GM04503 (cell line): ENCODE measurements at places on chromosomes 12 and 14.
A peak's percentile ranks its signal among the peaks of the same experiment; 100 is the strongest.

DNA sequence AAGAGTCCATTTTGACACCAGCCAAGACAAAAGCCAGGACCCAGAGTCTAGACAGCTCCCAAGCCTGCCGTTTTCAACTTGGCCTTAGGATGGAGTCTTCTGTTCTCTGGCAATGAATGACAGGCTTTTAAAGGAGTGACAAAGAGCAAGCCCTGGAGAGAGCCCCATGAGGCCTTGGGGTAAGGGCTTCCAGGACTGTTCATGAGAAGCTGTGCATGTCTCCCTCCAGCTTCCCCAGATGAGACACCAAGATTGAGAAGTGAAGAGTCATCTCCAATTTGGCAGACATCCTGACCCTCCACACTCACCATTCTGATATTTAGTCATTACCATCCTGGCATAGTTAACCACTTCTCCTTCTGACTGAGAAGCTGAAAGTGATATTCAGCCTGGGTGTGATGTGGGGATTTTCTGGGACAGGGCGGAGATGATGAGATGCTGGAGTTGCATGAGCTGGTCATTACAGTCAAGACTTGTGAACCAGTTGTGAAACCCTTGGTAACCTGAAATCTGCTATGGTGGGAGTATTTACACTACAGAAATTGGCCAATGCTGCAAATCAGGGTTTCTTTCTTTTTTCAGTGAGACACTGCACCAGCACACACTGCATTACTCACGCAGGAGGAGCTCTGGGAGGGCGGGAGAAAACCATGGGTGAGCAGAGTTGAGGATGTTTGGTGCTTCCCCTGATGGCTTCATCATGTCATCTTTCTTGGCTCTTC lies 77.8 kb downstream of the VCPKMT start:
- DNase-seq = peak; percentile 100

DNA sequence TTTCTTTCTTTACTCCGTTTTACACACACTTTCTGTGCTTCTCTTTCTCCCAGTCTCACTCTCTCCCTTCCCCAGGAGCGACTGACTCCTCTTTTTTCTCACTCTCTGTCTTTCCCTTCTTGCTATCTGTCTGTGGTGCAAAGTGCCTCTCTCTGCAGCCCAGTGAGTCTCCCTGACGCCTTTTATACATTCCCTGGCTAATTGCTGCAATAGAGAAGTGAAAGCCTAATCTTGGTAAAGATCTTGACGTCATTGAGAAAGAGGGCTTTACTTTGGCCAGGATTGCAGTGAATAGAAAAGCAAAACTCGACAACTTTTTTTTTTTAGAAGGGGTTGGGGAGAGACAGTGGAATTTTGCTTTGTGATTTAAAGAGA lies 706 bp upstream of the DIO2 start:
- peak; percentile 11 for DNase-seq

- no peak for DNase-seq
Measured at GRCh38 chr14:98725191-98725590, 546.8 kb downstream of the BCL11B start.

GRCh38 chr14:104138718-104139459 lies 502 bp downstream of the KIF26A start:
- DNase-seq = no peak

- DNase-seq = no peak
Measured at GRCh38 chr12:75978677-75979076, 52.9 kb downstream of the PHLDA1 start.

DNA sequence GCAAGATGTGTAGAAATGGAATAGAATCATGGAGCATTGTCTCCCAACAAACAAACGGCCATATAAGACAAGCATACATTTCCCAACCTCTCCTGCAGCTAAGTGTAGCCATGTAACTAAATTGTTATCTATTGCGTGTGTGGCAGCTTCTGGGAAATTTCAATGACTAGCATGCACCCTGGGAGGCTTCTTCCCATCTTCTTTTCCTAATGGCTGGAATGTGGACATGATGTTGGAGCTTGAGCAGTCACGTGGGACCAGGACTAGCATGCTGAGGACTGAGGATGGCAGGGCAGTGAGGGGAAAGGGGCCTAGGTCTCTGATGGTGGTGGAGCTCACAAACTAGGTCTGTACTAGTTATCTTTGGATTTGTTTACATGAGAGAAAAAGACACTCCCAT lies 21.7 kb upstream of the CTDSP2 start:
- no peak for DNase-seq

DNA sequence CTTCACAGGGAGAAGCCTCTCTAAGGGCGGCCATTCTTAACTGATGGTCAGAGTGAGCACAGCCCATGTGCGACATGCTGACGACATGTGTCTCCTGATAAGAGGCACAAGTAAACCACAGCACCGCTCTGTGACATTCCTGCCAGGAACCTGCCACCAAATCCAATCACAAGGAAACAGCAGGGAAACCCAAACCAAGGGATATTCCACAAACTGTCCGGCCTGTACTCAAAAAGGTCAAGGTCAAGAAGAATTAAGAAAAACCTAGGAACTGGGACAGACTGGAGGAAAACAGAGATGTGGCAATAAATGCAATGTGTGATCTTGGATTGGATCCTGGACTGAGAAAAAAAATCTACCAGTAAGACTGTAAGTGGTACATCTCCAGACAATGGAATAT lies 91.9 kb downstream of the SYNE3 start:
- DNase-seq = no peak

- peak; percentile 39 for DNase-seq
Measured at GRCh38 chr12:70393787-70394499, 27.9 kb downstream of the KCNMB4 start.

DNA sequence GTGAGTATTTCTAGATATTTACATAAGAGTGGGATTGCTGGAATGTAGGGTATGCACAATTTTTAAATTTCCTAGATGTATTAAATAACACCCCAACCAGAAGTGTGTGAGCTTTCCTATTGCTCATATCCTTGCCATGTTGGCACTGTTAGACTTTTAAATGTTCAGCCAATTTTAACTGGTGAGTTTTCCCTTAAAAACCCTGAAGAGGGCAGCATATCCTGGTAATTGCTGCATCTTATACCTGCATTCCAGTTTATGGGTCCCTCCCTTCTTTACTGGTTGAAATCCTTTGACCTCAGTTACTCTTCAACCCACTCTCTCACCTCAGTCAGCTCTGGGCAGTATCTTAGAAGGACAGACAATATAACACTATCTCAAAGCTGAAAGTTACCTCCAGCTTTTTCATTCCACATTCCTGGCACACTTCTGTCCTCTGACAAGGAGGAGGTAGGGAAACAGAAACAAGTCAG lies 270.6 kb downstream of the PAWR start:
- DNase-seq = peak; percentile 91

DNA sequence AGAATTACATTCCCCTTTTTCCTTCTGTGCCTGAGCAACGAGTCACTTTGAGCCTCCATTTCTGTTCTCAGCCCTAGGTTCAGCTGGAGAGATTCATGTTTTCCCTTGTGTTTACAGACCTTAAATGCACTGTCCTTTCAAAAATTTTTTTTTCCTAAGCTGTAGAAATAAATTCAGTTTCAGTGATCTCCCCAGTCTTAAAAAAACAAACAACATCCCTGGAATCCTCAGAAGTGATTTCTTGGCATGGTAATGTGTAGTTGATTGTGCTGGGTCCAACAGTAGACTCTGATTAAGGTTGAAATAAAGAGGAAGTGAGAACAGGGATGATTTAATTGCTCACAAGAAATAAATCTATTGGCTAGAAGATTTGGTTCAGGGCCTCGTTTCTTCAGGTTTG lies 89.3 kb downstream of the NTN4 start:
- DNase-seq = peak; percentile 13

DNA sequence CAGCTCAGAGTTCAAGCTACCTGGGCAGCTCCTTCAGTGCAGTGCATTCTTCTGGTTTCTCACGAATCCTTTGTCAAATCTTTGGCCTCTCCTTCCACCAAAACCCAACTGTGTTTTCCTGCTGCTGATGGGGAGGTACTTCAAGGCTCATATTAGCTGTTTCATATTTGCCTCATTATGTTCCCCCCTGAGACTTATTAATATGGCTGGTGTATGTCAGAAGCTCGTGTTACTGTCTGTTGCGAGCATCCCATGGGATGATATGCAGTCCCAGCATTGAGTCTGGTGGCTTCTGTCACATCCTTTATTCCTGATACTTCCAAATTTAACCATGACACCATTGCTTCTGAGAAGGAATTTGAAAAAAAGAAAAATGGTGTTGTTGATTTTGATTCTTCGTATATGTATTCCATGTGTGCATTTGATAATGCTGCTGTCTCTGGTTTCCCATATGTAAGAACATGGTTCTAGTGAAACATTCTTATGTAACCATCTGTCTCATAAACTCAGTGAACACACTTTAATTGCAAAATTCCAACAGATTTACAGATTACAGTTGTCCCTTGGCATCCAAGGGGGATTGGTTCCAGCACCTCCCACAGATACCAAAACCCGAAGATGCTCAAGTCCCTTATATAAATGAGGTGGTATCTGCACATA lies 149.1 kb downstream of the KICS2 start:
- DNase-seq = no peak

GRCh38 chr14:90837355-90837754 lies 21.1 kb upstream of the TTC7B start:
- no peak for DNase-seq

DNA sequence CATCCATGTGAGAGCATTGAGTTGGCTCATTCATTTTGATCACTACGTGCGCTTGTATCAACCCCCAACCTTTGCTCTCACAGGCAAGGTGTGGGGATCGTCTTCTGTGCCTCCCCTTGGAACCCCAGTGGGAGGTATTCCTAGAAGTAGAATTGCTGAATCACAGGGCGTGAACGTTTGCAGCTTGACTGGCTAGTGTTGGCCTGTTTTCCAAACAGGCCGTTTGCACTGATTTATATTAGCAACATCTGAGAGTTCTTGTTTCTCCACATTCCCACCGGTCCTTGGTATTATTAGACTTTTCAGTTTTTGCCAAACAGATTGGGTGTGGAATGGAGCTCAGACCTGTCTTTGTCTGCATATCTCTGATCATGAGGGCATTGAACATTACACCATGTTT lies 288.6 kb upstream of the PWP1 start:
- DNase-seq = no peak

GRCh38 chr12:91854725-91855124 lies 290.9 kb downstream of the BTG1 start:
- DNase-seq = no peak

DNA sequence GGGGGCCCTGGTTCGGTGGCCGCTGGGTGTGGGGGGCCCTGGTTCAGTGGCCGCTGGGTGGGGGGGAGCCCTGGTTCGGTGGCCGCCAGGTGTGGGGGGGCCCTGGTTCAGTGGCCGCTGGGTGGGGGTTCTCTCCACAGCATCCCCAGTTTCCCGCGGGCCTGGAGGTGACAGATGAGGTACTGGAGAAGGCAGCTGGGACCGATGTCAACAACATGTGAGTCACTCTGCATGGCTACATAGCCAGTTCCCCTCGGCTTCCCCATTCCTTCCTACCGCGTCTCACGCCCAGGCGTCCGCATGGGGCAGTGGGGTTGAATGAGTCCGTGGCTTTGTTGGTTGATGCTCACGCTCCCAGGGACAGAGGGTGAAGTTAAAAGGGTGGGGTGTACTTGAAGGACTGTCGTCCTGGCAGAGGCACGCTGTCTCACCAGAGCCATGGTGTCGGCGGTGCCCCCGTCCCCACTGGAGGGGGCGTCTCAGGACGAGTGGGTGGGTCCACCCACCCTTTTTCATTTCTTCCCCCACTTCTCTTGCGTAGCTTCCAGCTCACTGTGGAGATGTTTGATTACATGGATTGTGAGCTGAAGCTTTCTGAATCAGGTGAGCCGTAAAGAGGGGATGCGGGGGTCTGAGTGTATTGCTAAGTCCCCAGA lies 15.6 kb downstream of the HIP1R start:
- no peak for DNase-seq

DNA sequence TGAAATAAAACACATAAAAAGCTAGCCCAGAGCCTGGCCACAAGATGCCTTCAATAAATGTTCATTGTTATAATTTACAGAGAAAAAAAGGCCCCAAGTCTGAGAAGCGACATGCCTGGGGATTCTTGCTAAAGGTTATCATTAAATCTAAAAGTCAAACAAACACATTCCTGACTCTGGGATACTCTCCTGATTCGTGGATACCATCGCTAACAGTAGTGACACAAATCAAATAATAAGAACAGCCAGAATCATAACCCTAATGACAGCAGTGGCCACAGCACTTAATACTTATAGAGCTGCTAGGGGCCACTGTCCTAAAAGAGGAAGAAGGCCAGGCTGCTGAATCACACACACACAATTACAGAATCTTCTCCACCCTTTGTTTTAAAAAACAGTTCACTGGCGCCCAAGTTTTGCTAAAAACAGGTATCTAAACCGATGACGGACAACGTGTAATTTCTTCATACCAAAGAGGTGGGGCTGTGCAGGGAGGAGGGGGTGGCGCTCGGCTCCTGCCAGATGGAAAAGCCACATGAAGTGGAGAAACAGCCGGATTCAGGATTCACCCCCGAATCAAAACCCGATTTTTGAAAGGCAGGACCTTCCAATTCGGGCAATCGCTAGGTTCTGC lies 1.2 kb downstream of the CLIP1 start:
- no peak for DNase-seq

- no peak for DNase-seq
Measured at GRCh38 chr12:13044002-13044905, at the start of gene FAM234B. Gene FAM234B (plus strand): TSS chr12:13044381. CDS start chr12:13044404, 23 bp downstream.

- no peak for DNase-seq
Measured at GRCh38 chr12:124504273-124505000, 63.0 kb downstream of the NCOR2 start.

DNA sequence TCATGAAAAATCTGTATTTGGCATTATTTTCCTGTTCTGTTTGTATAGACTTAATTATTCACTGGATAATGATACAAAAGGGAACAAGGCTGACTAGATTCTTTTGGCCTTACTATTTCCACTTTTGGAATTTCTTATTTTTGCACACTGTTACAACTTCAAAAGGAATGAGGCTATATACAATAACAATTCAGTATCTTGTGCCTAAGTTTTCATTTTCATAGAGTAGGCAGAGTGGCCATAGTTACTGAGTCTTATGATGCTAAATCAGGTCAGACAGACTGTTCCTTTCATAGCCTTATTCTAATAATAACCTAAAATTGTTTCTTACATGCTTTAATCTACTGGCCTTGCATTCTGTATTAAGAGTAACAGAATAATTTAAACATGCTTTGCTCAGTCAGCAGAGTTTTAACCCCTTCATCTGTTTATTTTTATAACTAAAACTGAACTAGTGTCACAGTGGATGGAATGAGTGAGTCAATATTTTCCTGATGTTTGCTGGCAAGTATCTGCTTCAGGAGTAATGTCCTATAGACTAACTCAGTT lies 10.5 kb downstream of the TTC8 start:
- DNase-seq = peak; percentile 37

GRCh38 chr12:118328486-118329330 lies 44.0 kb downstream of the TAOK3 start:
- no peak for DNase-seq

GRCh38 chr14:75995372-75996041 lies 9.9 kb downstream of the IFT43 start:
- peak; percentile 67 for DNase-seq
